ENCODE measurements at places on chromosomes 2 and 18. TPM values are rescaled to one million over a fixed set of nuclear protein-coding genes. Genes with fewer than 3 reads are reported as not detected.

GRCh38 chr18:11496526-11497172 lies 112.7 kb upstream of the SLC35G4 start:
- no peak overlapping the region for H3K4me3 ChIP-seq
- H3K4me1 ChIP-seq = no peaks in the 10 kb centered on the region
- H3K27me3 ChIP-seq = no peaks in the 10 kb centered on the region
- H3K27ac ChIP-seq = no peak overlapping the region
- H3K36me3 ChIP-seq = no peaks in the 10 kb centered on the region

Gene ZNF519
- total RNA-seq = 12.4 TPM

Gene IFT172
- total RNA-seq = 31.3 TPM

GRCh38 chr18:32287249-32287648 lies 97.4 kb downstream of the MEP1B start:
- H3K27me3 ChIP-seq = no peaks in the 10 kb centered on the region
- no peaks in the 10 kb centered on the region for H3K4me1 ChIP-seq
- DNase-seq = no peak
- H3K36me3 ChIP-seq = peaks cover 5% of the 10 kb centered on the region
- no peak overlapping the region for H3K4me3 ChIP-seq
- H3K27ac ChIP-seq = no peak overlapping the region

Gene AKAIN1
- total RNA-seq = not detected

- no peaks in the 10 kb centered on the region for H3K36me3 ChIP-seq
- no peak overlapping the region for H3K27ac ChIP-seq
- no peak overlapping the region for H3K4me3 ChIP-seq
- H3K27me3 ChIP-seq = no peaks in the 10 kb centered on the region
- DNase-seq = no peak
Measured at GRCh38 chr2:69701100-69701945, 40.6 kb upstream of the ANXA4 start.

GRCh38 chr2:74436848-74437695 lies 4.7 kb downstream of the RTKN start:
- no peaks in the 10 kb centered on the region for H3K27me3 ChIP-seq
- no peak overlapping the region for H3K4me3 ChIP-seq
- H3K27ac ChIP-seq = no peak overlapping the region
- H3K4me1 ChIP-seq = peaks cover 12% of the 10 kb centered on the region
- DNase-seq = peak; percentile 74
- H3K36me3 ChIP-seq = peaks cover 62% of the 10 kb centered on the region

Gene C2orf78
- not detected for total RNA-seq

- no peak overlapping the region for H3K27ac ChIP-seq
- DNase-seq = peak; percentile 34
- H3K4me1 ChIP-seq = no peaks in the 10 kb centered on the region
- H3K27me3 ChIP-seq = no peaks in the 10 kb centered on the region
- no peaks in the 10 kb centered on the region for H3K36me3 ChIP-seq
Measured at GRCh38 chr2:60717691-60718090, 38.4 kb upstream of the PAPOLG start.

DNA sequence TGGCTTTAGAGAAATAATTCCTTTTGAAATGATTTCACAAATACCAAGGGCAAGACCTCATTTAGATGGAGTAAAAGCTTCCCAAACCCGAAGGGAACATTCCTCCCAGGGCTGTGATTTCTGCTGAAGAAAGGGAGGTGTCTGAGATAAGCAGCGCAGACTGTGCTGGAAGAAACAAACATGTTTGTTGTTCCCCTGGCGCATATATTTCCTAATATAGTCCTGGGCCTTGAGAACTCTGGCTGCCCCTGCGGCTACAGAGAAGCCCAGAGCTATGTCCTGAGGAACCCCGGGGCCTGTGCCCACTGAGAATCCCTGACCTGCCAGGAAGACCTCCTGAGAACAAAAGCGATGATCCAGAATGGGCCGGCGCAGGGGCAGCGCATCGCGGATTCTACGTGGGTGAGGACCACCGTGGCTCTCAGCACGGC lies 372.6 kb upstream of the NT5C1B start:
- H3K4me1 ChIP-seq = no peaks in the 10 kb centered on the region
- H3K4me3 ChIP-seq = no peak overlapping the region
- no peaks in the 10 kb centered on the region for H3K36me3 ChIP-seq
- no peak overlapping the region for H3K27ac ChIP-seq
- H3K27me3 ChIP-seq = no peaks in the 10 kb centered on the region

Gene OTX1
- total RNA-seq = 12.9 TPM

Gene C2orf92
- total RNA-seq = 14.9 TPM

GRCh38 chr18:32257084-32257785 lies 67.4 kb downstream of the MEP1B start:
- peak overlapping the region; percentile 61 for H3K4me3 ChIP-seq
- H3K36me3 ChIP-seq = no peaks in the 10 kb centered on the region
- H3K4me1 ChIP-seq = peaks cover 10% of the 10 kb centered on the region
- H3K27ac ChIP-seq = no peak overlapping the region

Gene NCKAP1
- 130 TPM for total RNA-seq

DNA sequence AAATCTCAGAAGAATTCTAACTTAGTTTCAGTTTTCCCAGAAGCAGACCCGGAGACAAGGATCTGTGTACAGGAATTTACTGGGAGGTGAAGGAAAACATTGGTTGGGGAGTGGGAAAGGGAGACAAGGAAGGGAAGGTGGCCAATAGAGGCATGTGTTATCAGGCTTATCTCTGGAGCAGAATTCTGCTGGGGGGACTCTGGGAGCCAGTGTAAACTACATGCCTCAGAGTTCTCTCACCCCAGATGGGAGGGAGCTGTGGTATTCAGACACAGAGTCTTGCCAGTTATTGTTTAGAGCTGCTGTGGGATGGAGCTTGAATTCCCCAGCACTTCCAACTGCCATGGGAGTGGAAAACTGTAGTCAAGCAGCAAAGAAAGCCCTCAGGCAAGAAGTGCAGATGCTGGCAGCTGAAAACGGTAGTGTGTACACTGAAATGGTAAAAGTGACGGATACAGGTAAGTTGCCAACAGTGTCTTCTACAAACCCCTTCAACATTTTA lies 19.0 kb downstream of the DNPEP start:
- no peak for DNase-seq
- H3K27me3 ChIP-seq = no peaks in the 10 kb centered on the region
- H3K4me1 ChIP-seq = no peaks in the 10 kb centered on the region
- H3K4me3 ChIP-seq = no peak overlapping the region
- peaks cover 4% of the 10 kb centered on the region for H3K36me3 ChIP-seq

- H3K4me1 ChIP-seq = no peaks in the 10 kb centered on the region
- no peaks in the 10 kb centered on the region for H3K27me3 ChIP-seq
- H3K36me3 ChIP-seq = peaks cover 64% of the 10 kb centered on the region
Measured at GRCh38 chr2:171718720-171719119, 31.5 kb downstream of the DYNC1I2 start.

DNA sequence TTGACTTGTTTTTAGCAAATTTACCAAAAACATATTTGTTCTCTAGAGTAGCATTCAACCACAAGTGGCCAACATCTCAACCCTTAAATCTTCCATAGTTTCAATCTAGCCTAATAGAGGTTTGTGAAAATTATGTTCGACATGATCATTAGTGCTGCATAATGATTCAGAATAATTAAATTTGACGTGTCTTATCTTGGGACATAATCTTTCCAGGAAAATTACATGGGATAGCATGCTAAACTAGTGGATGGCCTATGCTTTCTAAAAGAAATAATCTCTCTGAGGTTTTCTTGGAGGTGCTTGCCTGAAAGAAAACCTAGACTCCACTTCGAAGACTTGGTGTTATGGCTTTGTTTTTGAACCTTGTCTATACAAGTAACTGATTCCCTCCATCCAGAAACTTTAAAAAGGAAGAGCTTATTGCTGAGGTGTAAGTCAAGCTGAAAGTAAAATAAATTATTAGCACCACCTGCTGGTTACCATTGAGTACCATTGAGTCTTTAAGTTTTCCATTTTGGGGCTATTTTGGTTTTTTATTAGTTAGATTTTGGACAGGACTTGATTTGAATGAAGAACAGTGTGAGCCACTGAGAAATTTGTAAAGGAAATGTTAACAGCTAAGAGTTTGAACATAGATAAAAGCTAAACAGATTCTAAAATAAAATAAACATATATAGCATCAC lies 32.7 kb downstream of the COX7A2L start:
- DNase-seq = no peak
- H3K27me3 ChIP-seq = no peaks in the 10 kb centered on the region
- H3K36me3 ChIP-seq = peaks cover 85% of the 10 kb centered on the region
- no peak overlapping the region for H3K4me3 ChIP-seq
- no peak overlapping the region for H3K27ac ChIP-seq
- no peaks in the 10 kb centered on the region for H3K4me1 ChIP-seq

GRCh38 chr2:72128059-72128842 lies 19.4 kb downstream of the CYP26B1 start:
- no peaks in the 10 kb centered on the region for H3K36me3 ChIP-seq
- H3K4me3 ChIP-seq = no peak overlapping the region
- no peaks in the 10 kb centered on the region for H3K4me1 ChIP-seq
- H3K27ac ChIP-seq = no peak overlapping the region
- H3K27me3 ChIP-seq = peaks cover 9% of the 10 kb centered on the region

Gene CDH7
- total RNA-seq = 0.57 TPM

DNA sequence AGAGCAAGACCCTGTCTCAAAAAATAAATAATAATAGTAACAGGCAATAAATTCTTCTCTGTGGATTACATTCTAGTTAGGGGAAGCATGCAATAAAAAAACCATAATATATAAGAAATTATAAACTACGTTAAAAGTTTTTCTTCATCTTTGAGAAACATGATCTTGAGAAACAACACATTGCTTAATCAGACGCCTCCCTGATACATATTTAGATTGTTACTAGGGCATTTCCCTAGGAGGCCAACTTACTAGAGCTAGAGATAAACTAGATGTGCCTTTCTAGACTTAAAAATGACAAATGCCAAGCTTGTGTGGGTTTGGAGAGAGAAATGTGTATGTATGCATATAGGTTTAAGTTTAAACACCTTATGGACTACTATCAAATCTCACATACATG lies 76.3 kb upstream of the GALNT5 start:
- no peaks in the 10 kb centered on the region for H3K4me1 ChIP-seq
- H3K27ac ChIP-seq = no peak overlapping the region
- DNase-seq = no peak
- no peaks in the 10 kb centered on the region for H3K36me3 ChIP-seq
- H3K4me3 ChIP-seq = no peak overlapping the region

DNA sequence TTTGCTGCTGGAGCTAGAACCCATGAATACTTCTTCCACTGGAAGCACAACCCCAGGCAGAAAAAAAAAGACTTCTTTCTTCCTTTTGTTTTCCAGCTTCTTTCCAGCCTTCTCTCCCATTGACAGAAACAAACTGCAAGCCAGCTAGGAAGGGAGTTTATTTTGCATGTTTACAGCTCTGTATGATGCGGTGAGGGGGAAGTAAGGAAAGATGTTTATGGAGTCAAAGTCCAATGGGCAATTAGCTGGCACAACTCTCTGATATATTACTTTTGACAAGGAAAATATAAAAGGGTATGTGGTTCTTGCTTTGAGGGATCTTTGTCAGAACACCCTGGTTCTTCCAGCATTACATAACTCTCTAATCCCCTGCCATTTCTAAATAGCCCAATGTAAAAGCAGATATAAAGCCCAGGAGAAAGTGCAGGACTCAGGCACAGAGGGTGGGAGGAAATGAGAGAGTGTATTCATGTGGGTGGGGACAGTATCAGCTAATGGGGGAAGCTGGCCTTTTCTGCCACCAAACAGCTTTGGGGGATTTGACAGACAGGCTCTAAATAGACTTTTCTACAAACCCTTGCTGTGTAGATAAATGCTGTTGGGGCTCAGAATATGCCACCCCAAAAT lies 9.3 kb upstream of the NMS start:
- no peaks in the 10 kb centered on the region for H3K4me1 ChIP-seq
- H3K27me3 ChIP-seq = no peaks in the 10 kb centered on the region

- no peaks in the 10 kb centered on the region for H3K36me3 ChIP-seq
- H3K4me1 ChIP-seq = no peaks in the 10 kb centered on the region
Measured at GRCh38 chr2:10043256-10043905, at the start of gene KLF11. Gene KLF11, plus strand, starts transcription at chr2:10043550. Its CDS starts 167 bp downstream, at chr2:10043717.

Gene AMMECR1L
- 21.7 TPM for total RNA-seq

Gene RBBP8
- total RNA-seq = 45.2 TPM

- no peak overlapping the region for H3K4me3 ChIP-seq
- DNase-seq = no peak
- no peak overlapping the region for H3K27ac ChIP-seq
- H3K27me3 ChIP-seq = no peaks in the 10 kb centered on the region
- no peaks in the 10 kb centered on the region for H3K36me3 ChIP-seq
Measured at GRCh38 chr2:239952251-239952650, 72.9 kb downstream of the NDUFA10 start.

Gene FBXO48
- total RNA-seq = 1.9 TPM

Gene POTEC
- 2.5 TPM for total RNA-seq

DNA sequence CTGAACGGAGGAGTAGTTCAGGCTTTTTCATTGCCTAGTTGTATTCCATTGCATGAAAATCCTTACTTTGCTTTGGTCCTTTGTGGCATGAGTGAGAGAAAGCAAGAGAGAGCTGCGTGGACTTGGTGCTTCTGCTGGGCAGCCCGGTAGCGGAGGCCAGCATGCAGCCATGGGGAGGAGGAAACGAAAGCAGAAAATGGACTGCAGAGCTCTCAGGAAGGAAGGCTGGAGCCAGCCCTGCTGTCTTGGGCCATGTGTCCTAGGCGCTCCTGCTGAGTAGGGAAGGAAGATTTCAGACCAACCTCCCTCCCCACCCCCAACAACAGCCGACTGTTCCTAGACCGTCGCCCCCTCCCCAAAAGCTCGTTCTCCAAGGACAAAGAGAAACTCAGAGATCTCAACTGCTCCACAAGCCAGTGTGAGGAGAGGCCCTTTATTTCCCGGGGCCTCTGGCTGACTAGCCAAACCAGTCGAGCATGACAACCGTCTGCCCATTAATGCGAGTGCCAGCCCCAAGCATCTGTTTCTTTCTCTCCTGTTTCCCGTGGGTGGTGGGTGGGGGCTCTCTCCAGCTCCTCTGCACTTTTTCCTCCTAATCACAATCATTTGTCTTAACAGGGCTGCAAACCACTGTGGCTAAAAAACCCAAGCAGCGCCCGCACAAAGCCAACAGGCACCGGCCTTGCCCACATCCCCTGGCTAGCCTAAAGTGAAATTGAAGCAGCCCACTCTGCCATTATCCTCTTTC lies 66.8 kb upstream of the FZD7 start:
- peak overlapping the region; percentile 66 for H3K27ac ChIP-seq
- no peak for DNase-seq
- no peak overlapping the region for H3K4me3 ChIP-seq
- no peaks in the 10 kb centered on the region for H3K27me3 ChIP-seq
- H3K36me3 ChIP-seq = no peaks in the 10 kb centered on the region

GRCh38 chr2:19373352-19373751 lies 14.9 kb upstream of the OSR1 start:
- no peaks in the 10 kb centered on the region for H3K36me3 ChIP-seq
- H3K27me3 ChIP-seq = peaks cover 36% of the 10 kb centered on the region
- no peaks in the 10 kb centered on the region for H3K4me1 ChIP-seq
- no peak for DNase-seq
- H3K27ac ChIP-seq = no peak overlapping the region
- H3K4me3 ChIP-seq = no peak overlapping the region
